Epithelial cell of umbilical artery (primary cell): ENCODE measurements at places on chromosomes 1 and 21. TPM values are rescaled to one million over a fixed set of nuclear protein-coding genes. Genes with fewer than 3 reads are reported as not detected.

Gene MAP3K21
- total RNA-seq = 0.65 and 1.2 TPM in 2 replicates

Gene GABPA
- total RNA-seq = 27.3 and 32.4 TPM in 2 replicates

Gene COL18A1
- total RNA-seq = 73.3 and 247 TPM in 2 replicates

Gene KCNK2
- 0.15 TPM in 1 of 2 replicates, not detected in the other for total RNA-seq

Gene OXCT2
- total RNA-seq = 1.8 and 2.3 TPM in 2 replicates

Gene TDRD5
- total RNA-seq = not detected in 2 replicates

Gene GPR161
- 18.5 and 19.3 TPM in 2 replicates for total RNA-seq

Gene PRDM2
- 4.9 and 6.4 TPM in 2 replicates for total RNA-seq

Gene OR10Z1
- total RNA-seq = not detected in 2 replicates

Gene SEMA6C
- 5.8 and 8.8 TPM in 2 replicates for total RNA-seq

Gene KHDRBS1
- total RNA-seq = 68.2 and 71.4 TPM in 2 replicates

Gene LEMD1
- not detected in 2 replicates for total RNA-seq

Gene LRRN2
- not detected in 2 replicates for total RNA-seq

Gene HCN3
- 0.30 and 0.32 TPM in 2 replicates for total RNA-seq

Gene OPRD1
- not detected in 2 replicates for total RNA-seq

Gene SRRM1
- total RNA-seq = 19.8 and 40.0 TPM in 2 replicates

Gene CLCA1
- total RNA-seq = not detected in 2 replicates

Gene CSF3R
- not detected in 2 replicates for total RNA-seq
